Stimulated activated CD8-positive, alpha-beta memory T cell treated with anti-CD3 and anti-CD28 coated beads, Interleukin-4, amount 100 ng/mL, for 4 hours (primary cell): ENCODE measurements at places on chromosomes 5 and 9.

GRCh38 chr9:36116593-36116992 is 19.9 kb upstream of the GLIPR2 start:
- no peak for DNase-seq

DNA sequence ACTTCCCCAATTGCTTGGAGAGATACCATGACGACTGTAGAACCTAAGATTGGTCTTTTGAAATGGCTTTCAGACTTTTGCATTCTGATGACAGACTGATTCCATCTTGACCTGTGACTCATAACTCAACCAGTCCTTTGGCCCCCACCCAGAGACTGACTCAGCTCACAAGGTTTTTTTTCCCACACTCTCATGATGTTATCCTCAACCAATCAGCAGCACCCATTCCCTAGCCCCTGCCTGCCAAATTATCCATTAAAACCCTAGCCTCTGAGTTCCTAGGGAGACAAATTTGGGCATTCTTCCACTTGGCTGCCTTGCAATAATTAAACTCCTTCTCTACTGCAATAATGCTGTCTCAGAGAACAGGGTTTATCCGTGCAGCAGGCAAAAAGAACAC is 1263.3 kb upstream of the CDH9 start:
- DNase-seq = no peak

DNA sequence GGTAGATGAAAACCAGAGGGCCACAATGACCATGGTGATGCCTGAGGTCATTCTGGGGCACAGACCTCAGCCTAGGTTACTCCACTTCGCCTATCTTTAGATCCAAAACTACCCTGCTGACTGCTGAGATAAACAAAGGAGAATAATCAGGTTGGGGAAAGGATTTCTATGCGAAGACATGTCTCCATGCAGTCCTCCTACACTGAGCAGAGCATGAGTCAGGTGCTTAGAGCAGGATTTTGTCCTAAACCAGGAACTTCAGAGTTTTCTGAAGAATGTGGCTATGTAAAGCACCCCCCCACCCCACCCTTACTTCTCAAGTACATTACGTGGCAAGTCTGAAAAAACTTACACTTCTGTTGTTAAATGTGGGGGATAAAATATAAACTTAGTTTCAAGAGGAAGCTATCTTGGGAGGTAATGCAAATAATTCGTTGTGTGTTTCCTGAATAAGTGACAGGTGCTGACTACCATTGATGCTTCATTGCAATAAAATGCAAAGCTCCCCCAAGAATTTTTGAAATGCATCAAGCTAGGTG is 19.4 kb downstream of the PDCD1LG2 start:
- DNase-seq = no peak

GRCh38 chr5:172113036-172113435 is 75.0 kb downstream of the STK10 start:
- DNase-seq = peak; percentile 45

GRCh38 chr5:12323637-12324229 is 419.5 kb upstream of the CTNND2 start:
- DNase-seq = no peak

GRCh38 chr5:111927191-111927590 is 170.2 kb upstream of the NREP start:
- DNase-seq = no peak

GRCh38 chr9:71741926-71742648 is 26.2 kb downstream of the CEMIP2 start:
- no peak for DNase-seq

- peak; percentile 10 for DNase-seq
These were observed 47.8 kb downstream of the NR3C1 start for GRCh38 chr5:143355710-143356109.

GRCh38 chr5:44707721-44708120 is 101.0 kb upstream of the MRPS30 start:
- no peak for DNase-seq

DNA sequence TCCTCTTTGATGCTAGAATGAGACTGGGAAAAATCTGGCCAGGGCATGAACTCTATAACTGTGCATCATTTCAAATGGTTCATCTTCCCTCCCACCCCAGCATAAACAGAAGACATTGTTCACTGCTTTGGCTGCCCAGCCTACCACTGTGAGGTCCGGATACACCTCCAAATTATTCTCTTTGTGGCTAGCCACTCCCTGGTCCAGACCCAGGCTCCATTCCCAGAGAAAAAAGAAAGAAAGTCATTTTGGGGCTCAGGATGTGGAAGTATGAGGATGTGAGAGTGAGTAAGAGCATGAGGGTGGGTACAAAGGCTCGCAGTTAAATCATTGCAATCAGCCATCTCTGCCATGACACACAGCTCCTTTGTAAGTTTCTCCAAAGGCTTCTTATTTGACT is 559.2 kb downstream of the PSAT1 start:
- DNase-seq = no peak

DNA sequence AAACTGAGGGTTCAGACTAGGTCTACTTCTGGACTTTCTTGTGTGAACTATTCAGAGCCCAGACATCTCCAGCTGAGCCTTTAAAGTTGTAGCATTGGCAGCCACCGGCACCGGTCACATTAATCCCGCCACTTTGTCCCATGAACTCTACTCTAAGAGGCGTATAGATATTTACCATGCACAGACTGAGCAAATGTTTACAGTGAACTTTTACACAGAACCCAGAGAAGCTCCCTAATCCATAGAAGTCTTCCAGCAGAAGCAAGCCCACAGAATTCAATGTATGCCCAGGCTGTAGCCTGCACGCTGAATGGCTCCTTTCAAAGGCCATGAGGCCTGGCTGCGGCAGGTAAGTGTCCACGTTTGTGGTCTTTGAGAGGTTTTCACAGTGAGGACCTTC is 466.9 kb downstream of the ENC1 start:
- DNase-seq = no peak

- DNase-seq = no peak
These were observed 469.7 kb downstream of the SPATA31D1 start for GRCh38 chr9:82458296-82458695.

DNA sequence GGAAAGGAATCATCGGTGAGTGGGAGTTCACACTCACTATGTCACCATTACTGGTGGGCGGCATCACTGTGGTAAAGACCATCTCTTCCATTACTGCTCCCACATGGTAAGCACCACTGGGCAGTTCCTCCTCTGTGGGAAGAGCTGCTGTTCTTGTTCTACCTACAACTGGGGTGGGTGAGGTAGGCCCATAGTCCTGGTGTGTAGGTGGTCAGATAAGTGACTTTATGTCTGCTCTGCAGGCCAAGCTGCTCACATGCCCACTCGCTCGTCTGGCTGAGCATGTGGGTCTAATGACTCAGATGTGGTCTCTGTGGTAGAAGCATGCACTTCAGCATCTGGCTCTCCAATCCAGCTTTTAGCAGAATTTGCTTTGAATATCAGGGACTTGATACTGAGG is 82.9 kb downstream of the TMEM215 start:
- DNase-seq = no peak

DNA sequence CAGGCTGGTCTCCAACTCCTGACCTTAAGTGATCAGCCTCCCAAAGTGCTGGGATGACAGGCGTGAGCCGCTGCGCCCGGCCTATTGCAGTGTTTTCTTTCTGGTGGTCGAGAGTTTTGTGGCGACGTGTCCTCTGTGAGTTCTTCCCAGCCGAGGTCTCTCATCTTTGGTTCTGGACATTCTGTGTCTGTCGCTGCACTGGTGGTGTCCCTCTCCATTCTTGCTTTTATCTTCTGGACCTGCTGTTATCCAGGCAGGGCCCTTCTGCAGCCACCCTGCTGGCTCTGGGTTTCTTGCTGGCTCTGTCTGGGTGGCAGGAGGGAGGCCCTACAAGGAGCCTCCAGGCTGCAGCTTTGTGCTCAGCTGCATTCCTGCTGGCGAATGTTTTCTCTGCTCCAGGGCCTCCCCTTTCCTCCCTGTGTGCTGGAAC is 49.1 kb upstream of the EXOC3 start:
- DNase-seq = no peak

GRCh38 chr5:143682246-143682905 is 129.6 kb upstream of the HMHB1 start:
- DNase-seq = no peak

GRCh38 chr9:27282269-27282668 is 14.7 kb downstream of the EQTN start:
- no peak for DNase-seq

DNA sequence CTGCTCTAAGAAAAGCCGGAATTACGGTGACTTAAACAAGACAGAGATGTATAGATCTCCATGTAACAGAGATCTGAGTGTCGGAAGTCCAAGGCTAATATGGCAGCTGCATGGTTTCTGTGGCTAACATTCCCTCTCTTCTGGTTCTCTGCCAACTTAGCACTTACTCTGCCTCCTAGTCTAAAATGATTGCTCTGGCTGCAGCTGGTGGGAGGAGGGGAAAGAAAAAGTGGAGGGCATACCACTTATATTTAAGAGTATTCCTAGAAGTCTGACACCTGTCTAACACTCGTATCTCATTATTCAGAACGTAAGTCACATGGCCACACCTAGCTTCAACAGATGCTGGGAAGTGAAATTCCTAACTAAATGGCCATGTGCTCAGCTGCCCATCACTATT is 551.5 kb upstream of the TLE4 start:
- no peak for DNase-seq

GRCh38 chr9:115210699-115211098 is 92.7 kb upstream of the TNC start:
- DNase-seq = no peak

DNA sequence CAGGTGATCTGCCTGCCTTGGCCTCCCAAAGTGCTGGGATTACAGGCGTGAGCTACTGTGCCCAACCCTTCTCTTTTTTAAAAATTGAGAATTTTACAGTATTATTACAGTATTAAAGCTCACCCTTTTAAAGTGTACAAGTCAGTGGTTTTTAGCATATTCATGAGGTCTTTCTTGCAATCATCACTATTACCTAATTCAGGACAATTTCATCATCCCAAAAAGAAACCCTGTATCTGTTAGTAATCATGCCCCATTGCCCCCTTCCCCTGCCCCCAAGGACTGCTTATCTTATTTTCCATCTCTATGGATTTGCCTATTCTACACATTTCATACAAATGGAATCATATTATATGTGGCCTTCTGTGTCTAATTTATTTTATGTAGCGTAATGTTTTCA is 22.6 kb upstream of the MEGF9 start:
- no peak for DNase-seq

DNA sequence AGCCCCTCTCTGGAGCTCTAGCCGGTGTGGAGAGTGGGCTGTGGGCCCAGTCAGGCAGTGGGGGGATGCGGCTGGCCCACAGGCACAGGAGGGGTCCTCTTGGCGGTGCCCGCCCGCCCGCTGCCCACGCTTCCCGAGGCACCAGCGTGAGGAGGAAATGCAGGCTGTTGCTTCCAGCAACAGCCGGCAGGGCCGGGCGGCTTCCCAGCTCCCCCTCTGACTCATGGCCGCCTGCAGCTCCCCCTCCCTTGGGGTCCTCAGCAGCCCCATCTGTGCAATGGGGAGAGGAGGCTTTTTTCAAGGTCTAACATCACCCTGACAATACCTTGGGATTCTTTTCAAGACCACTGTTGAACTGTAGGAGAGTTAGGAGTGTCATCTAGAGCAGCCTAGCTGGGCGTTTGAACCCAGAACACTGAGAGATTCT is 10.4 kb downstream of the CXXC5 start:
- no peak for DNase-seq

- no peak for DNase-seq
These were observed 621.3 kb upstream of the ZNF608 start for GRCh38 chr5:125367702-125368101.

DNA sequence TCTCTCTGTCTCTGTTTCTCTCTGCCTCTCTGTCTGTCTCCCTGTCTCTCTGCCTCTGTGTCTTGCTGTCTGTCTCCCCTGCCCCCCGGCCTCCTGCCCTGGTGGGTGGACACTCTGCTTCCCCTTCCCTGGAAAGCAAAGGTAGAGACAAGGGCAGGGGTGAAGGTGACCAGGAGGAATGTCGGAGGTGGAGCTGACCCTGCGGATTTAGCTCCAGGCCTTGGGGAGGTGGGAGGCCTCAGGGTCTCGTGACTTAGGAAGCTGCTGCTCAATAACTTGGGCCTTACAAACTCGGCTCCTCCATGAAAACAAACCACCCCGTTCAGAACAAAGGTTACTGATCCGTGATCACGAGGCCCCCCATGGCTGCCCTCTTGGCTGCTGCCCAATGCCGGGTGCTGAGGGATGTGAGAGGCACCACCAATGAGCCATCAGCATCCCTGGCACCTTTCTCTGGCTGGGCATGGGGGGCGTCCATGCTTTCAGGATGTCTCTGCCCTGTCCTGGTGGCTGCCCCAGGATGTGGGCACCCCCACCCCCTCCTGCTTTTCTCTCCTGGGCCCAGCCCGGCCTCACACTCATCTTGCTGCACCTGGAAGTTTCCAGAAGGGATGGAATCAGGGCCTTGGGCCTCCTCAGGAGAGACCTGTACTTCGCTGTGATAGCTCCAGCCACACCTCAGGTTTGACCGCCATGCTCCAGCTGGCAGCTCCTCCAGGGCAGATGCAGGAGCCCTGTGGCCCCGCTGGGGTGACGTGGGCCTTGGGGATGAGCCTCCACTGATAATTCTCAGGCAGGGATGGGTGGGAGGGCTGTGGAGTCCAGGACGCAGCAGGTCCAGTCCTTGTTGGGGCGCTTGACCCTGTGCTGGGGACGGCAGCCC is 14.8 kb upstream of the SLC6A19 start:
- no peak for DNase-seq

- peak; percentile 20 for DNase-seq
These were observed at the start of gene CNTLN for GRCh38 chr9:17134396-17135294. TSS of gene CNTLN (plus strand) at chr9:17135040. CDS start at chr9:17135066, 26 bp downstream.

- peak; percentile 4 for DNase-seq
These were observed 2.3 kb downstream of the ZFAND5 start for GRCh38 chr9:72362680-72363139.

DNA sequence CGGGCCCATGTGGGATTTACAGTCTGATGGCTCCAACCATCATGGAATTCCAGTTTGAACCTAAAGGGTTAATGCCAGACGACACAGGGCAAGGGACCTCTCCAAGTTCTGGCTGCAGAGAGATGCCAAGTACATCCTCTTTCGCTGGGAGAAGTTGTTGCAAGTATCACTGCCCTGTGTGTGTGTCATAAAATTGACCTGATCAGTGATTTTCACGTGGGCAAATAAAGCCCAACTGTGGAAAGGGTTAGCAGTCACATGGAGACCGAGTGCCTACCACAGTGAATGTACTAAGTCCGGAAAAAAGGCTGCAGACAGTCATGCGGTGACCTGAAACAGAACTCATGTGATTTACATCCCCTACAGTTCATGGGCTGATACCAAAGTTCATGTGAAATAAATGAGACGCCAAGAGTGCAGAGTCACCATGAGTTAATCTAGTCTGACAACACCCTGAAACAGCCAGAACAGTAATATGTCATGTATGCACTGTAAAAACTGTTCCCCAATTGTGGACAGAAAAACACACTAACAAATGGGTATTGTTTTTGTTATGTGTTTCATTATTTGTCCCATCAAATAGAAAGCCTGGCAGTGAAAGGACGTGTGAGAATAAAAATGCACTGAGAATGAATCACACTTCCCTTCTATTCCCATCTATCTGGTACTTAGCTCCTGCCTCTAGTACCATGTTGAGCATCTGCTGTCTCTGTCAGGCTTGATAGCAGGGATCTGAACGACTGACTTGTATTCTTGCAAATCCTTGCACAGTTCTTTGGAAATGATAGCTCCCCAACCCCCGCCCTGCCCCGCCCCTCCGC is 115.7 kb downstream of the SUSD1 start:
- DNase-seq = no peak
